Lung (tissue), 17 donors: ENCODE measurements at places on chromosomes 16 and 17. TPM values are rescaled to one million over a fixed set of nuclear protein-coding genes. Genes with fewer than 3 reads are reported as not detected.
A peak's percentile ranks its signal among the peaks of the same experiment; 100 is the strongest.

DNA sequence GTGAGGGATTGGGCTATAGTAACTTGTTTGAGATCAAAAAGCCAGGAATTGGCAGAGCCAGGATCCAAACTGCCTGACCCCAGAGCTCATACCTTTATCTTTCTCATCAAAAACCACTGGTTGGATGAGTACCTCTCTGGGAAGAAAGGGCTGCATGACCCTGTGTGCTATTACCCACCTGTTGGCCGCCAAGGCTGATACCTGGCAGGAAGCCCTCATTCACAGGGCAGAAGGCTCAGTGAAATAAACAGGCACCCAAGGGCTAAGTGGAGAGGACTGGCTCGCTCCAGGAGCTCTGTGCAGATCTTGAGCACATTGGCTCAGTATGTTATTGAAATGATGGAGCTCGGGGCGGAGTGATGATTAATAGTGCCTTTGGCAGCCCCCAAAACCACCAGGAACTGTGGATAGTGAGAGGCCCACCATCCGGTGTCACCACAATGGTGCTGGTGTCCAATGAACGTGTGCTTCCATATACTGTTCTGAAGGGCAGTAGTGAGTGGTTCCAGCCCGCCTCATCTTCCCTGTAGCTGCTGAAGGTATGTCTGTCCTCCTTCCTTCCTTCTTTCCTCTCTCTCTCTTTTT lies 197.6 kb downstream of the MSI2 start:
- no peak overlapping the region for H3K4me3 ChIP-seq
- no peaks in the 10 kb centered on the region for H3K36me3 ChIP-seq
- DNase-seq: no peak

DNA sequence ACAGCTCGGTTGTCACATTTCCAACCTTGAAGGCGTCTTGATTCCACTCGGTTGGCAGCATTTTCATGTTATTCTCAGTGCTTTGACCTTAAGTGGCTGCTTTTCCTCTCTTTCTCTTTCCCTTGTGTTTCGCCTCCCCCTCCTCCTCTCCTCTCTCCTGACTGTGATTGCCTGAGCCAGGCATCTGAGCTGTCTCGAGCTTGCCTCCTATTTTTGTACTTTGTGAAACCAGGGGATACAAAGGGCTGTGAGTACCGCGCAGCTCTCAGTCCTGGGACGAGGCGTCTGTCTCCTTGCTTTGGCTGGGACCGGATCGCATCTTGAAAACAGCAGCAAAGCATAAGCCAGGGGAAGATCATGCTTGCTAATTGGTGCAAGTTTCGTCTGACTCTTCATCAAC lies 48.8 kb upstream of the SDK2 start:
- no peak for DNase-seq
- H3K36me3 ChIP-seq: no peaks in the 10 kb centered on the region
- no peak overlapping the region for H3K27ac ChIP-seq
- H3K27me3 ChIP-seq: no peaks in the 10 kb centered on the region

- H3K4me3 ChIP-seq: no peak overlapping the region
- H3K27me3 ChIP-seq: no peaks in the 10 kb centered on the region
- H3K4me1 ChIP-seq: peaks cover 4% of the 10 kb centered on the region
- no peak for DNase-seq
- peaks cover 20% of the 10 kb centered on the region for H3K36me3 ChIP-seq
Measured at GRCh38 chr17:7493941-7494340, 9.8 kb downstream of the POLR2A start.

Gene CFAP97D1
- polyA plus RNA-seq: 0.02 TPM

DNA sequence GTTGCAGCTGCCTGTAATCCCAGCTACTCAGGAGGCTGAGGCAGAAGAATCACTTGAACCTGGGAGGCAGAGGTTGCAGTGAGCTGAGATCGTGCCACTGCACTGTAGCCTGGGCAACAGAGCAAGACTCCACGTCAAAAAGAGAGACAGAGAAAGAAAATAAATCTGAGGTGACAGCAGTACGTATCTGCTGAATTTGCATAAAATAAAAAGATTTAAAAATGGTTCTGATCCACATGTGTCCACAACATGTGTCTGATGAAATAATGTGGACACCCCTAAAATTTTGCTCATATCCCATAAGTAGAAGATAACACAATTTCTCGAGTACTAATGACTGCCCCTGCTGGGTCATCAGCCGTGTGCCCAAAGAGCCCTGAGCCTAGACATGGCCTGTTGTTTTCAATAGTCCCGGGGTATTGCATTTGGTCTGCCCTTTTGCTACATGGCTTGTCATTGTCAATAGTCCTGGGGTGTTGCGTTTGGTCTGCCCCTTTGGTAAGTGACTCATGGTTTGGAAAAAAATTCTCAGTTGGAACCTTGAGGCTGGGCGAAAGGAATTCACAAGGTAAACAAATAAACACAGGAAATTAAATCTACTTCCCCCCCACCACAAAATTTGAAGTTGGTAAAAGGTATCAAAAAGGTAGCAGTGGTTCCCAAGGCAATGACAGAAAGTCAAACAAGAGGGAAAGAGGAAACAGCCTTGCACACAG lies 434.6 kb upstream of the MAF start:
- H3K36me3 ChIP-seq: no peaks in the 10 kb centered on the region
- no peaks in the 10 kb centered on the region for H3K4me1 ChIP-seq
- no peak for DNase-seq

Gene SLC6A4
- 8.9 TPM for polyA plus RNA-seq

- H3K4me3 ChIP-seq: no peak overlapping the region
- DNase-seq: no peak
- H3K27me3 ChIP-seq: no peaks in the 10 kb centered on the region
- H3K36me3 ChIP-seq: no peaks in the 10 kb centered on the region
Measured at GRCh38 chr17:32516940-32517701, 30.3 kb downstream of the CDK5R1 start.

Gene GP1BA
- 1.4 TPM for polyA plus RNA-seq

DNA sequence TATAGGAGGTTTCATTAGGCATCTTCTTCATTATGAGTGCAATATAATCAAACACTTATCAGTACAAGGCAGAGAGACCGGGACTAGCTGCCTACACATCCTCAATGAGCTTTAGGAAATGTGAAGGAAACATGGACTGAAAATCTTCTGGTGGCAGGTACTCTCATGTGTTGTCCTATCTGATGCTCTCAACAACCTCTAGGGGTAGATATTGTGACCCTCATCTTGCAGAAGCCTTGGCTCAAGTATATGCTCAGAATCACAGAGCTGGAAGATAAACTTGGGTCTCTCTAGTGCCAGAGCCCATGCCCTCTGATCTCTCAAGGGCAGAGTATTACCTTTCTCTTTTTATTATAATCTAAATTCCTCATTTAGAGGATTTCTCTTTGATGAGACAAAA lies 181.6 kb upstream of the C17orf78 start:
- H3K36me3 ChIP-seq: peaks cover 4% of the 10 kb centered on the region
- no peak for DNase-seq
- H3K4me3 ChIP-seq: no peak overlapping the region
- no peaks in the 10 kb centered on the region for H3K4me1 ChIP-seq
- no peaks in the 10 kb centered on the region for H3K27me3 ChIP-seq

DNA sequence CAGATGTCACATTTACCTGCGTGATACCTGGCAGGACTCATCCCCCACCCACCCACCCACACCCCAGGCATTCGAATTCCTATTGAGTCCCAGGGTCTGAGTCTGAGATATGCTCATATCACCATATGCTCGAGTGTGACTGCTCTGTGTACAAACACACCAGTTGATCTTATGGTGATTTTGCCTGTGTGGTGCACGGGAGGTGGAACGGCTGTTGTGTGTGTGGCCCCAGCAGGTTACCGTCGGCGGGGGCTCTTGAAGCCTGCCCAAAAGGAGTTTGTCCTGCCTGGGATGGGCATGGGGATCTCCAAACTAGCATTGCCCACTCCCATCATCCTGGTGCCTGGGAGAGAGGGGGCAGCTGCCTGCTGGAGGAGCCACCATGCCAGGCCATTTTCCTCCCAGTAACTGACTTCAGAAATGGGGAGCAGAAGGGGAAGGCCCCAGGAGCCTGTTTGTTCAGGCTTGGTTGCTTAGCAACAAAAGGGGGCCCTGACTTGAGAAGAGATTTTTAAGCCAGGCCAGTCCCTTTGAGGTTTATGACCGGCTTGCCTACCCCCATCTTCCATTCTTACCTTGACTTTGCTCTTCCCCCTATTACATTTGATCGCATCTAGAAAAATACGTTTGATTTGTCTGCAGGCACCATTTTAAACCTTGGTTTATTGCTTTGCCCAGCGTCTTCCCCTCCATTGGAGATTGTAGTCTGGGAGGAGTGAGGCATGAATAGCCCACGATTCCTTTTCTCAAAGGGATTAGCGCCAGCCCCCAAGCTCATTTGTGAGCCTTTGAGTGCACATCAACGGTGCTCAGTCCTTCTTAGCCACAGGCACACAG lies 217.7 kb downstream of the CCDC182 start:
- H3K4me1 ChIP-seq: peaks cover 8% of the 10 kb centered on the region
- H3K4me3 ChIP-seq: no peak overlapping the region
- H3K27ac ChIP-seq: no peak overlapping the region
- DNase-seq: no peak
- H3K36me3 ChIP-seq: no peaks in the 10 kb centered on the region

- H3K27me3 ChIP-seq: no peaks in the 10 kb centered on the region
- DNase-seq: no peak
- H3K27ac ChIP-seq: no peak overlapping the region
- H3K4me1 ChIP-seq: peaks cover 17% of the 10 kb centered on the region
- H3K4me3 ChIP-seq: no peak overlapping the region
Measured at GRCh38 chr16:74567901-74568300, 39.0 kb downstream of the GLG1 start.

GRCh38 chr16:70703835-70704381 lies 18.1 kb upstream of the MTSS2 start:
- H3K27ac ChIP-seq: peak overlapping the region; percentile 57
- no peak overlapping the region for H3K4me3 ChIP-seq
- DNase-seq: no peak

DNA sequence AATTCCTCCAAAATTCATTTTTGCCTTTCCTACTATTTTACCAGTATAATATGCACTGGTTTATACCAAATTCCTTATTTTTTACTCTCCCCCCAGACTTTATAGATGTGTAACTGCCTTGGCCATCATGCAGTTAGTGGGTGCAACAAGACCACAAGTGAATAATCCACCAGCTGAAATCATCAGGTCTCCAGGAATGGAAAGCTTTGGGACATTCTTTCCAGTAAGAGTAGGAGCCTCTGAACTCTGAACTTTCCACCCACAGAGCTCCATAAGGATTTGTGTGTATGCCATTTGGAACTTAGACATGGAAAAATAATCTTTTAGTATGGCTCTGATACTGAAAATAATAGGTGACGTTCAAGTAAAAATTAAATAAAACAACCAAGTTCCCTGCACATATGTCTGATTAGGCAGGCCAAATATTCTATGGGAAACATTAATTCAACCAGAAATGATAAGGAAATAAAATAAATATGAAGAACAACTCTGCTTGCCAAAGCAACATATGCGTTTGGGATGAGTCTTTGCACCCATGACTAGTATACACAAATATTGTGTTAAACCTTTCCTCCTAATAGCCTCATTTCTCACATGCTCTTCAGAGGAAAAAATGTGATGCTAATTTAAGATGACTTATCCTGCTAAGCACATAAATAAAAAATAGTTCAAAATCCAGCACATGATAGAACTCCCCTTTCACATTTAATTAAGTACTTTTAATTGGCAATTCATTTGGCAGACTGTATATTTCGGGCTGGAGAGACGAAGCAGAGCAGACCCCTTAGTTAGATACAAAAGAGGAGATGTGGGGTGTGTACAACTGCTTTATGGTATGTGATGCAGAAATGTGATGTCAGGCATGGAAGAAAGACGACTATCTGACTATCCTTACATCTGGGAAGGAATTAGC lies 11.6 kb upstream of the LYRM9 start:
- no peaks in the 10 kb centered on the region for H3K27me3 ChIP-seq
- no peak overlapping the region for H3K27ac ChIP-seq
- H3K36me3 ChIP-seq: no peaks in the 10 kb centered on the region
- no peaks in the 10 kb centered on the region for H3K4me1 ChIP-seq
- DNase-seq: no peak
- H3K4me3 ChIP-seq: no peak overlapping the region

DNA sequence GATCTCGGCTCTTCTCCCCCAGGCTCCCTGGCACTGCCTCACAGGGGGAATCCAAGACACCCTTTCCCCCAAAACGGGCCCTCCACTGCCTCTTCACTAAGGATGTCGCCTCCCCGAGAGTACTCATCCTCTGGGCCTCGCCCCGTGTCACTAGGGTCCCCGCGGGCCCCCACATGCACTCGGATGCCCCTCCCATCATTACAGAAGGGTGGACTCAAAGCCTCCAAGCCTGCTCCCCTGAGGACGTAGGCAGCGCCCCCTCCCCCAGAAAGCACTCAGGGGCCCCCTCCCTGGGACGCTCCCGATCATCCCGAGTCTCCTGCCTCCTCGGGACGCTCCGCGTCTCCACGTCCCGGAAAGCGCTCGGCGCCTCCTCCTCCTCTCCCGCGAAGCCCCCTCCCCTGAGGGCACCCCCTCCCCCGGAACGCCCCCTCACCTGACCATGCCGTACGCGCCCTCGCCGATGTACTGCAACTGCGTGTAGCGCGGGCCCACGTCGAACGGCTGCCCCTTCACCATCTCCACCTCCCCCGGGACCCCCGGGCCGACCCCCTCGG lies 338 bp downstream of the MAPK3 start:
- H3K36me3 ChIP-seq: peaks cover 16% of the 10 kb centered on the region
- H3K27ac ChIP-seq: peak overlapping the region; percentile 86
- peak; percentile 68 for DNase-seq
- H3K27me3 ChIP-seq: no peaks in the 10 kb centered on the region

GRCh38 chr16:88613293-88613692 lies 25.1 kb upstream of the IL17C start:
- H3K36me3 ChIP-seq: peaks cover 3% of the 10 kb centered on the region
- no peaks in the 10 kb centered on the region for H3K4me1 ChIP-seq
- no peak overlapping the region for H3K27ac ChIP-seq
- H3K4me3 ChIP-seq: no peak overlapping the region
- DNase-seq: no peak
- H3K27me3 ChIP-seq: no peaks in the 10 kb centered on the region

- DNase-seq: no peak
- no peaks in the 10 kb centered on the region for H3K27me3 ChIP-seq
- H3K36me3 ChIP-seq: no peaks in the 10 kb centered on the region
Measured at GRCh38 chr16:17235147-17235815, 235.5 kb downstream of the XYLT1 start.

Gene COL1A1
- polyA plus RNA-seq: 122 TPM

Gene KRTAP9-8
- polyA plus RNA-seq: not detected

DNA sequence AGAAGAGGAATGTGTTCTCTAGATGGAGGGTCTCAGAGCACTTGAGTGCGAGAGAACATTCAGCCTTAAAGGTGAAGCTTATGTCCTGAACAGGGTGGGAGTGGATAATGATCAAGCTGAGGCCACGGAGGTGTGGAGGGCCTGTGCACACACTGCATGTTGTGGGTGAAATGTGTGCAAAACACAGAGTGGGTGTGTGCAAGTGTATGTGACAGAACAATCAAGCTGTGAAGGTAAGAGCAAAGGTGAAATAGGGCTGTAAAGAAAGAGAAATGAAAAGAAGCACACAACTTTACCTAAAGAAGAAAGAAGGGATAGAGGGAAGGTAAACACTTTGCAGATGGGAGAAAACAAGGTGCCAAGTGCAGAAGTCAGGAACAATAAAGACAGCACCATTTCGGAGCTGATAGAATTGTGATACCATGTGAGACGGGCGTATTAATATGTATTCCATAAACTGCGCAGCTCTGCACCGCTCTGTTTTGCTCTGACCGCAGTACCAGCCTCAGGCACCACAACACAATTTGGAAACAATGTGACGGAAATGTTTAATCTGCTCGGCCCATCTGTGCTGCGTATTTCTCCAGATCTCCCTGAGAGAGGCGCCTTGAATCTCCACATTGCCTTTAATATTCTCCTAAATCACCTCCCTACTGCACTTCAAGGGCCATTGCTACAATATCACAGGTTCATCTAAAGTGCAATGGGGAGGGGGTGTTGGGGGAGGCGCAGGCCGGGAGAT lies 40.6 kb downstream of the SNX11 start:
- no peak overlapping the region for H3K4me3 ChIP-seq
- H3K4me1 ChIP-seq: no peaks in the 10 kb centered on the region
- no peak for DNase-seq
- peaks cover 79% of the 10 kb centered on the region for H3K27me3 ChIP-seq
